ENCODE measurements at places on chromosomes 1 and 21. TPM values are rescaled to one million over a fixed set of nuclear protein-coding genes. Genes with fewer than 3 reads are reported as not detected.

The ACADM gene
- total RNA-seq = 61.2 TPM

The OLIG2 gene
- 1.4 TPM for total RNA-seq

The USH2A gene
- total RNA-seq = 0.55 TPM

The BSND gene
- not detected for total RNA-seq

The CLCA4 gene
- total RNA-seq = not detected

The CFHR1 gene
- not detected for total RNA-seq
